ENCODE measurements at places on chromosomes 7 and 10.

DNA sequence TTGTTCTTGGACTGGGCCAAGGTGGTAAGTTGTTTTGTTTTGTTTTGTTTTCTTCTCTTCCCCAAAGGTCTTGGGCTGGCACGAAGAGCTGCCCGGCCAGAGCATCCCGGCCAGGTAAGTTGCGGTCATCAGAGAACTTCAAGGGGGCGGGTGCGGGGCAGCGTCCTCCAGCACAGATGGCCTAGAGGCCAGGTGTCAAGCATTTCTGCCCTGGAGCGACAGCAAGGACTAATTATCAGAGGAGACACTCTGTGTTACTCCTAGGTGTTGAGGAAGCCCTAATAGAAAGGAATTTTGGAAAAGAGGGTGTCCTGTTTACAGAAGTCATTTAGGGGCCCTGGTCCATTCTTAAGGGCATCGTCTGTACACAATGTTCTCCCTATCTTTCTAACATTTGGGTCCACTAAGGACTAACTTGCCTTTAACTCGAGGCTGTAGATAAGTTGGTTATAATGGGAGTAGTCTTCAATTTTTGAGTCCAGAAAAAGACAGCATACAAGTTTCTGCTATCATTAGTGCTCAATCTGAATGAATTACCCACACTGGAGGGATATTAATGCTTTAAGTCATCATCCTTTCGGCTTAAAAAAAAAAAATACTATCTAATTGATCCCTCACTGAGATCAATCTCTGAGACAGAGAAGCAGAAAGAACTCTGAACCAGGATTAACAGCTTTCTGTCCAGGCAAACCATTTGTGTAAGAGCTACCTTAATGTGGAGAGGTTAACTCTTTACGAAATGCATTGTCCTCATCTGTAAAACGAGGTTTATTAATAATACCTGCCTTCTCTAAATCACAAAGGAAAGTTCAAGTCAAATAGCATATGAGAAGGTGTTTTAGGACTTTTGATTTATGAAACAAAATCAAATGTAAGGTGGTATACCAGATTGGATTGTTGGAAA, 1.5 kb downstream of the ITGB8 start:
- no peak for DNase-seq

- DNase-seq: no peak
Observed at GRCh38 chr7:21352540-21353387, 75.1 kb upstream of the SP4 start.

GRCh38 chr7:120254845-120255244, 18.1 kb upstream of the KCND2 start:
- no peak for DNase-seq

GRCh38 chr7:138257459-138258196, 181.4 kb downstream of the AKR1D1 start:
- DNase-seq: peak; percentile 21

DNA sequence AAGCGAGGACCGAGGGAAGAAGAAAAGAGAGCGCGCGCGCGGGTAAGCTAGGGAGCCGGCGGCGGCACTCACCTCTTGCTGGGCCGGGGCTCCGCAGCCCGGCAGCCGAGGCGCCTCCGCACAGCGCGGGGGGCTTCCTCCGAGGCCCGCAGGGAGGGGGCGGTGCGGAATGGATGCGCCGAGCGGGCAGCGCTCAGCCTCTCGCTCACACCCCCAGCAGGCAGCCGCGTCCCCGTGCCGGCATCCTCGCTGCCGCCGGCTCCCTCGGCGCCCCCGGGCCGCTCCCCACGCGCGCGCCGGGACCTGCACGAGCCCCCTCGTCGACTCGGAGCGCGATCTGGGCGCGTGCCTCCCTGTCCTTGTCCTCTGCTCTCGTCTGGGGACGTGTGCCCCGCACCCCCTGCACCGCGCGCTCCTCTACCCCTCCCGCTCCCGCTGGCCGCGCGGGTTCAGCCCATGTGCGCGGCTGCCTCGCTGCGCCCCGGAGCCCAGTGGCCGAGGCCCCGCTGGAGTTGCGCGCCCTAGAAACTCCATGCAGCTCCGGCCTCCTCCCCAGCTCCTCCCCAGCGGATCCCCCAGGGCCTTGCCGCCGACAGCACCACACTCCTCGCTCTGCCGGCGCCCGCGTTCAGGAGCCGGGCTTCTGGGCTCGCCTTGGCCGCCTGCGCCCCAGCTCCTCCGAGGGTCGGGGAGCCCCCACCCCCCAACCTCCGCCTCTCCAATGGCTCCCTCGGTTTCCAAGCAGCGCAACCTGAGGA, 75.3 kb downstream of the CALN1 start:
- DNase-seq: no peak

DNA sequence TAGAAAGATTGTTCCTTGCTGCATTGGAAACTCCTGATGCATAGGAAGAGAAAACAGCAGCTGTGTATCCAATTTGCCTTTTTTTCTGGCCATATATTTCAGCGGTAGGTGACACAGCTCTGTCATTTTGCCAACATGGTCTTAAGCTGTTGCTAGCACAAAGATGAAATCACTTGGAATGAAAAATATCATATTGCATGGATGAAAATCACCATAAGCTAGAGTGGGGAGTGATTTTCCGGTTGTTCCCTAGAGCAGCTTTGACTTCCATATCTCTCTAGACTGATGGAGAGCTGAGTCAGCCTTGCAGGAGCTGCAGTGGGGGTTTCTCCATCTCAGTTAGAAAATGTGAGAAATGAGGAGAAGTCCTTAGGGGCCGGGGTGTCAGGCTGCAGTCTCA, 38.3 kb upstream of the BTBD16 start:
- no peak for DNase-seq

DNA sequence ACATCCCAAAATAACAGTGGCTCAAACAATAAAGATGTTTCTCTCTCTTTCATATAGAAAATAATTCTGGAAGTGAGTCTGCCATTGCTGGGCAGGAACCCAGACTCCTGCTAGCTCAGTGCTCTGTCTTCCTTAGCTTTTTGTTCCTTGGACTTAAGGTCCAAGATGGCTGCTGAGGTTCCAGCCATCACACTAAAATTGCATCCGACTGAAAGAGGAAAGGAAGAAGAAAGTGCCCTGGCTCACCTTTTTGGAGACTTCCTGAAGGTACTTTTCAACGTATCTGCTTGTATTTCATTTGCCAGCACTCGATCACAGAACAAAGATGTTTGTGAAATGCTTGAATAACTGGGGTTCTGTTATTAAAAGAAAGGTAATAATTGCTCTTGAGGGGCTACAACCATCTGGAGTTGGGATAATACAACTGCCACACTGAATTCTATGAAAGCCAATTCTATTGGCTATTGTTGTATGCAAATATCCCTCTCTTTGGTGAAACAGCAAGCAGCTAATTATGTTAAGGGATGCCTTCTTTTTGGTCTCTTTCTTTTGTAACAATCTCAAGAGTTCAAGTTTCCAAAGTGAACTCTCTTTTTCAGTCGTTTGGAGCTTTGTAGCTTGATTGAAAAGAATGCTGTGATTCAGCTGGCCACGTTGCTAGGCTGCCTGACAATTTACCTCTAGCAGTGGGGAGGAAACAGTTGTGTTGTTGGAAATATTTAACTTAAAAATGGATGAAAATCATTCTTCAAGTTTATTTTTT, 83.9 kb downstream of the BAMBI start:
- DNase-seq: no peak

- no peak for DNase-seq
Observed at GRCh38 chr7:155533827-155534690, 12.3 kb downstream of the CNPY1 start.

DNA sequence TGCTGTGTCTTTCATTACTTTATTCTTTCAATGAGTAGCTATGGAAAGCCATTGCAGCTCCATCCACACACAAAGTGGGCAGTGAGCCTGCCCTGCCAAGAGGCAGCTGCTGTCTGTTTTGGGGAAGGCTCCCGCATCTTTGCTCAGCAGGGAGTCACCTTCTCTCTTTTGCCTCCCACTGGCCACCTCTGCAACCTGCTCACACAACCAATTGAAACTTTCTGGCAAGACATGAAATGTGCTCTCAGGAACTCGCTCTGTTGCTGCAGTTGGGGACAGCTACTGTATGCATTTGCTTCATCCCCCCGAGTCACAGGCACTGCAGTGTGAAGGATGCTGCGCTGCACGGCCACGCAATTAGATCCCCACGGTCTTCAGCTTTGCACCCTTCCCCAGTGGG, 244.8 kb upstream of the NFE2L3 start:
- DNase-seq: no peak

GRCh38 chr10:100836891-100837290, 75.9 kb upstream of the SLF2 start:
- DNase-seq: no peak

DNA sequence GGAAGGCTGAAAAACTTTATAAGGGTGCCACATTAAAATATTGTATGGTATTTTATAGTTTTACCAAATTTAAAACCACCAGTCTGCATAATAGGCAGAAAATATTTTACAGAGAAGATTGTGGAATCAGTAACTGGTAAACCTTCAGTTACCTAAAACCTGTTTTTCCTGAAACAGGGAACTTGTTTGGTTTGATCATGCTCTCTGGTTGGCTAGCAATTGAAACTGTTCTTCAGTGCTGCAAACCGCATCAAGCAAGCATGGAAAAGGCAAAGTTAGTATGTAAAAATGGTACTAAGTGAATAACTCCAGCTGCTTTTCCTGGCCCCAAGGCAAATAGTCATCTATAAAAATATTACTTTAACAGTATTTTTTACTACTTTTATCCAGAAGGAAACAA, 316.9 kb upstream of the LRRN3 start:
- DNase-seq: no peak

DNA sequence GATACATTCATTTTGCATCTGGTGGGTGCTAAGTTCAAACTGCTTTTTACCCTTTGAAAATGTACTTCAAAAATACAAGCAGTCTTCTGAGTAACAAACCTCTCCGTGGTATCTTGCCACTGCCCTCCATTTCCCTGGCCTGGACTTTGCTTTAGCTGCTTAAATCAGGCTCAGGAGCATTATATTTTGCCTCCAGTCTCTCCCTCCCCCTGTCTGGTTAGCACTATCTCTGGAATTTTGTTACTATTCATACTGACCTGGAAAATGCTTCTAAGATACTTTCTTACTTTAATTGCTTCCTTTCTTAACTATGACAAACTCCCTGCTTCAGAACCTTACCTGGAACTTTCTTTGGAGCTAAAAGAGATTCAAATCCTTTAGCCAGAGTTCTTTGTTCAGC, 369.8 kb downstream of the GFRA1 start:
- no peak for DNase-seq

DNA sequence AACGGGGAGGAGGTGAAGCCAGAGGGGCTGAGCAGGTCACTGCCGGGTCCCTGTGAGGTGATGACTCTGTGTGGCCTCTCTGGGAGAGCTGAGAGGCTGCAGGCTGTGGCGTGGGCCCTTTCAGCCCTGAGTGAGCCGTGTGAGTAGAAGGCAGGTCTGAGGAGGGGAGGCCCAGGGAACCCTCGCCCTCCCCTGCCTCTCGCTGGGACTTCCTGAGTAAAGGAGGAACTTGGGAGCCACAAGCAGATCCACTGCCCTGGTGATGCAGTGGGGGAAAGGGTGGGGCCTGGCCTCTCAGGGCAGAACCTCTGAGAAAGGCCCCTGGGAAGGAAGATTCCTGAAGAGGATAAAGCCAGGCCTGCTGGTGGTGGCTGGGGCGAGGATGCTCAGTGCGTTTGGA, 22.8 kb downstream of the EEPD1 start:
- peak; percentile 26 for DNase-seq

DNA sequence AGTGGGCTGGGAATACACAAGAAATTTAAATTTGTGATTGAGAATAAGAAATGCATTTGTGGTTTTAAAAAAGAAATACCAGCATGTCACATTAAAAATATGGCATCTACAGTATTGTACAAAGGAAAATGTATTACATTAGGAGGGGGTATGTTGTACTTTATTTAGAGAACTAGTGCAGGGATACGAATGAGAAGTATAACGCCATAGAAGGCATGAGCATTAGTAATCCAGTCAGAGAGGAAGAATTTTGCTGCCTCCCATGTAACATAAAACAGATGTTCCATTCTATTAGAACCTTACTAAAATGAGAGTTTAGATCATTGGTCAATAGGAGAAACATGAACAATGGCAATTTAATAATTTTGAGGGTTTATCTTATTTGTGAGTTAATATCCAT, 182.2 kb downstream of the ADK start:
- DNase-seq: no peak

DNA sequence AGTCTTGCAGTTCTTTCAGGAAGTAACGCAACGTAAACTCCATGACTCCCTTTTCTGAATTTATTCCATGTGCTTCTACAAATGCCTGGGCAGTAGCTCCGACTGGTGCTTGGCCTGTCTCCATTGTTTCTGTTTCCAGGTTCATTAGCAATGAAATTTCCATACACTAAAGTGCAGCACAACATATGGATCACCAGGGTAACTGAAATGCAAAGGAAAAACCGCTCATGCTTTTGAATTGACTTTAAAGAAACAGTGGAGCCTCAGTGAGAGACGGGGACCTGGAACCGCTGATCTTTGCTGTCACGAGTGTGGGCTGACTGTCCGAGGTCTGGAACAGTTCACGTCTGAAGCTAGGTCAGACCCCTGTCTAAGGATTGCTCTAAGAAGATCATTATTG, 126.5 kb upstream of the IGFBP3 start:
- DNase-seq: no peak

DNA sequence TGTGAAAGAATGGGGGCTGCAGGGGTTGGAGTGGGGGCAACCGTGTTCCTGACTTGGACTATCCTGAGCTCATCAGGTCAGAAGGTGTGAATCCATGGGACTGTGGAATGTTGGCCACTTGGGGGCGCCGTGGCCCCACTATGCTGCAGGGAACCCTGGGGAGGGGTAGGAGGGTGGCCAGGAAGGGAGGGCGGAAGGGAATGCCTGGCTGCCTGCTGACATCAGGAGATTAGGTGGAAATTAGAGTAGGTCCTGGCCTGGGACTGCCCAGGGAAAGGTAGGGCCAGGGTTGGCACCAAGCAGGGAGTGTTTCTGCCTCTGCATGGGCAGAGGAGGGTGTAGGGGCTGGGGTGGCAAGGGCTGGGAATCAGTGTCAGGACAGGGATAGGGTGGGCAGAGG, 65.8 kb upstream of the PRSS58 start:
- peak; percentile 26 for DNase-seq

- no peak for DNase-seq
Observed at GRCh38 chr7:85175217-85175616, 11.6 kb downstream of the SEMA3D start.

DNA sequence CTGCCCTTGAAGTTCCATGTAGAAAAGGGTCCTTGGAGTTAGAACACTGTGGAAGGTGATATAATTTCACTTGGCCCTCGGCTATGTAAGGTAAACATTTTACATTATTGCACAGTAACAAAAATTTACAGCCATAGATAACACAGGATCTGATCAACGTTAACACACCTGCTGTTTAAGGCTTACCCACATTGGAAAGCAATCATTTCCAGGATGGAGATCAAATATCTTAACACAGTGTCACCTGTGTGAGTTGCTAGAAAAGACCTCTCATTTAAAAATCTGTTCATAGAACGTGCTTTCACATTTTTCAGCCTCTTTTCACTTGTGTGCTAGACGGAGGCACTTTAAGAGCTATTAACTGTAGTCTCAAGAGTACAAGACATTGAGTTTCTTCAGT, 1.9 kb downstream of the TMEM229A start:
- DNase-seq: no peak

GRCh38 chr7:50056131-50056530, 36.9 kb downstream of the ZPBP start:
- DNase-seq: no peak
